ENCODE measurements at places on chromosomes 6 and 20. TPM values are rescaled to one million over a fixed set of nuclear protein-coding genes. Genes with fewer than 3 reads are reported as not detected.

The TBPL1 gene
- total RNA-seq, result 7.9 TPM

The GPX6 gene
- not detected for total RNA-seq

The PLCG1 gene
- 59.5 TPM for total RNA-seq

The ENPP4 gene
- 1.1 TPM for total RNA-seq

The TMC2 gene
- not detected for total RNA-seq

The SSTR4 gene
- total RNA-seq, result not detected

The NRSN1 gene
- not detected for total RNA-seq

The ARMH2 gene
- not detected for total RNA-seq

The MARCKS gene
- total RNA-seq, result 104 TPM

The RUNX2 gene
- 18.3 TPM for total RNA-seq

The CCDC170 gene
- under 0.01 TPM for total RNA-seq

The COL11A2 gene
- total RNA-seq, result 0.22 TPM

The EYA2 gene
- total RNA-seq, result 0.57 TPM

The RAET1L gene
- not detected for total RNA-seq

The RSPO3 gene
- total RNA-seq, result 0.66 TPM

The HSPA1A gene
- total RNA-seq, result 101 TPM

The DYNLRB1 gene
- 89.3 TPM for total RNA-seq

The NCR2 gene
- total RNA-seq, result not detected

The PMEPA1 gene
- 1.0 TPM for total RNA-seq

Data from placental pericyte (primary cell).